ENCODE measurements at places on chromosomes 13 and 19. TPM values are rescaled to one million over a fixed set of nuclear protein-coding genes. Genes with fewer than 3 reads are reported as not detected.

Gene PSG1
- not detected for polyA plus RNA-seq

Gene PRSS57
- polyA plus RNA-seq, result not detected

Gene ZFP28
- 5.8 TPM for polyA plus RNA-seq

Gene KLK12
- polyA plus RNA-seq, result 0.51 TPM

Gene NTF4
- polyA plus RNA-seq, result not detected

Gene MPND
- polyA plus RNA-seq, result 73.2 TPM

DNA sequence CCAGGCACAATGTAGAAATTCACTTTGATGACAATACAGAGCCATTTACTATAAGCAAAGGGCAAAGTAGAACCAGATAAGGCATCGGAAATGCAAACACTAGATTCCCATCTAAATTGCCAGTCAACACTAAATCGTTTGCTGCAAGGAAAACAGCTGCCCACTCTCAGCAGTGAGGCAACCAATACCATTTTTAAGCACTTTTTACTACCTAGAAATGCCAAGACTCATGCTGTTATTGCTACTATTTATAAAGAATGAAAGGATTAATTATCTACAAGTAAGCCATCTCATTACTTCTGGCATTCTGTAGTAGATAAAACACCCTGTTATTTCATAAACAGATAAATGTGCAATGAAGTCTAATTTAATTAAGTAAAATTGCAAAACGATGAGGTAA is 422.0 kb downstream of the FGF14 start:
- DNase-seq, result no peak

- no peak for DNase-seq
These were observed 969 bp downstream of the AKT2 start for GRCh38 chr19:40284251-40284500.

DNA sequence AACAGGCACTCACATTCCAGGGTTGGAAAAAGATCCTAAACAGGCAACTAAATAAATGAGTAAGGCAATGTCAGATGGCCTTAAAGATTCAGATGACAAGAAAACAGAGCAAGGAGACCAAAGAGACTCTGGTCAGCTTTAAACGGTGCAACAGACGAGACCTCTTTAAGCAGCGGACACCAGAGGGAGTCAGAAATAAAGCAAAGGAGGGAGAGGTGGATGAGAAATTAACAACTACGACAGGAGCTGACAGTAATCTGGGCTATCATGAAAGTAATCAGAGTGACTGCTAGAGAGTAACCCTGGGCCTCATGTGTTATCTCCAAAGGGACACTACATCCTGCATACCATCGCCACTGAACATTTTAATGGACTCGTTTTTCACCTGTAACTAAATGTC is 1.1 kb downstream of the ZNF550 start:
- no peak for DNase-seq

DNA sequence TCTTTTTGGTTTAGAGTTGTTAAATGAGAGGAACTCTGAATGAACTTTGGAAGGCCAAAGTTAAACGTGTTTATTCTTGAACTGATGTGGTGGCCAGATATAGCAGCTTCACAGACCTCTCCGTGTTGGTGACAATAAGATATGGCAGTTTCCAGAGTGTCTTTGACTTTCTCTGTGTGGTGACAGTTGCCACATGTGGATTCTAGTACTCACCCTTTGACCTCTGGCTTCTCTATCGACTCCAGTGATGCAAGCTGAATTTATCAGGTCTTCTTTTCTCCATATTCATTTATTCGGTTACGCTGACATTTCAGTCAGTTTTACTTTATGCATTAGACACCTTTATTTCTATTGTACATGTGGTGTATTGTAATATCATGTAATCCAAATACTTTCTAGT is 1469.5 kb downstream of the SLITRK1 start:
- no peak for DNase-seq

GRCh38 chr13:40221460-40222201 is 444.8 kb downstream of the FOXO1 start:
- no peak for DNase-seq

- DNase-seq, result no peak
These were observed 2.2 kb downstream of the ANKRD10 start for GRCh38 chr13:110912651-110913051.

- DNase-seq, result no peak
These were observed 1.5 kb downstream of the SIGLEC8 start for GRCh38 chr19:51456541-51457290.

GRCh38 chr19:57057036-57057686 is 62.6 kb upstream of the USP29 start:
- peak; percentile 76 for DNase-seq

- DNase-seq, result no peak
These were observed 19.1 kb upstream of the KCTD4 start for GRCh38 chr13:45219938-45220375.

GRCh38 chr19:58326501-58326913 is 287 bp upstream of the ZSCAN22 start:
- no peak for DNase-seq

DNA sequence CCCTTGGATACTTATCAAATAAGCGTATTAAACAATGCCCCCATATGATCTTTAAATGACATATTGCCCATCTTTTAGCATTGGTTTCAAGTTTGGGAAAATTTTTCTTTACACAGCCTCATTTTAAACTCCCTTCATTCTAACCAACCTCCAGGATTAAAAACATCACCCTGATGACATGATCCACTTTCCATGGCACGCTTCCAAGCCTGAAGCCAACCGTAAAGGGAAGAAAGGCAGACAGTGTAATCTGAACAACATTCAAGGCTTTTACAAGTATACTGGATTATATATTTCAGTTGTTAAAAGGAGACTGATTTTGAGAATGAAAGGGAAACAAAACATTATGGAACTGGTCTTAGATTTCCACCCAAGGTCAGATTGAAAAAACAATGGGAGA is 1721.9 kb downstream of the OLFM4 start:
- DNase-seq, result peak; percentile 10

- DNase-seq, result no peak
These were observed 384.2 kb downstream of the SLITRK1 start for GRCh38 chr13:83498045-83498444.

GRCh38 chr13:77316430-77316829 is 10.5 kb downstream of the MYCBP2 start:
- DNase-seq, result no peak

GRCh38 chr13:30145709-30146367 is 161.5 kb downstream of the KATNAL1 start:
- DNase-seq, result no peak

GRCh38 chr19:29429021-29429420 is 96.8 kb upstream of the VSTM2B start:
- no peak for DNase-seq

Data from brain (organoid and tissue), 16 donors.